ENCODE measurements at places on chromosomes 5 and 9.

GRCh38 chr9:135698236-135698635 is 1.0 kb downstream of the SOHLH1 start:
- no peak for DNase-seq

DNA sequence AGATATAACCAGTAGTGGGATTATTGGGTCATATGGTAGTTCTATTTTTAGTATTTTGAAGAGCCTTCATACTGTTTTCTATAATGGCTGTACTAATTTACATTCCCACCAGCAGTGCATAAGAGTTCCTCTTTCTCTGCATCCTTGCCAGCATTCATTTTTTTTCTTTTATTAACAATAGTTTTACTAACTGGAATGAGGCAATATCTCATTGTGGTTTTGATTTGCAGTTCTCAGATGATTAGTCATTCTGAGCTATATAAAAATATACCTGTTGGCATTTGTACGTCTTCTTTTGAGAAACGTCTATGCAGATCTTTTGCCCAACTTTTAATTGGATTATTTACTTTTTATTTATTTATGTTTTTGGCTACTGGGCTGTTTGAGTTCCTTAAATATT is 1579.3 kb upstream of the CDH6 start:
- no peak for DNase-seq

DNA sequence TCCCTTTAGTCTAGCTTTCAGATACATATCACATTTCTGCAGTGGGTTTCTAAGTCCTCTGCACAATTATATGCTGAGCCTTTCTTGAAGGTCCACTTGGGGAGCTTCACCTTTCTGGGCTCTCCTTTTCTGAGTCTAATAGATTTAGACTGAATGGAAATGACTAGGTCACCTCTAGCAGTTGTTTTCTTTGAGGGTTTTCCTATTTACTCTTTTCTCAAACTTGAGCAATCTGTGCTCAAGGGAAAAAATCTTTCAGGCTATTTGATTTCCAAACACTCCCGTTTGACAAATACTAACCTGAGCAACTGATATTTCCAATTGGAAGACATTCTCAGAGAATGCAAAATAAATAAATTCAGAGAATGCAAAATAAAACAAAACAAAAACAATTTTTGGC is 39.0 kb downstream of the ISOC1 start:
- DNase-seq: no peak

- DNase-seq: no peak
These were observed 35.2 kb downstream of the MTRR start for GRCh38 chr5:7904170-7904569.

GRCh38 chr5:17132444-17133083 is 84.9 kb upstream of the BASP1 start:
- DNase-seq: no peak

GRCh38 chr5:15737871-15738664 is 238.1 kb downstream of the FBXL7 start:
- no peak for DNase-seq

DNA sequence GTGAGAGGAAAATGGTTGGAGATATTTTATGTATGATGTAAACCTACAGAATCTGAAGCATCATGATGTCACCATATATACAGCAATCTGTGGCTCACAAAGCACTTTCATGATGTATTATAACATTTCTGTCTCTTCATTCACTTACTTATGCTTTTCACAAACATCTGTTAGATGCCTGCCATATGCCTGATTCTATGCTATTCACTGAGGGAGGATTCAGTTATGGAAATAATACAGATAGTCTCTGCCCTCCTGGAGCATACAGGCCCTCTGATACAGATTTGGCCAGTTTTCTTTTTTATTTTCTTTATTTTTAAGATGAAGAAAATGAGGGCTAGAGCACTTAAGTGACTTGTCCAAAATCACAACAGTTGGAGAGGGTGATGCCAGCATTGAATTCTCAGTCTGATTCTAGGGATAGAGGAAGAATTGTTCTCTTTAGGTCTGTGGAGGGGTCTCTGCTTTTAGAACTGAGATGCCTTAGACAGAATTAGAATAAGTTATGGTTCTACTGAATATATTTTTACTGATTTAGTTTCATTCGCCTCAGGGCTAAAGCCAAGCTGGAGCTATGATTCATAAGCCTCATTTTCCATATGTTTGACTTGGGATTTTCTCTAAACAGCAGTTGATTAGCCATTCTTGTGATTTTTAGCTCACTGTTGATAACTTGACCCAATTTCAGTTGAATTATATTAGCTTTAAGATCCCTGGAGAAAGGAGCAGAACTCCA is 636.4 kb downstream of the PRELID2 start:
- no peak for DNase-seq

- DNase-seq: no peak
These were observed 7.0 kb downstream of the NSMF start for GRCh38 chr9:137452006-137452760.

GRCh38 chr5:126857472-126858410 is 80.8 kb downstream of the LMNB1 start:
- DNase-seq: no peak

GRCh38 chr5:156835905-156836304 is 14.2 kb upstream of the PPP1R2B start:
- no peak for DNase-seq

DNA sequence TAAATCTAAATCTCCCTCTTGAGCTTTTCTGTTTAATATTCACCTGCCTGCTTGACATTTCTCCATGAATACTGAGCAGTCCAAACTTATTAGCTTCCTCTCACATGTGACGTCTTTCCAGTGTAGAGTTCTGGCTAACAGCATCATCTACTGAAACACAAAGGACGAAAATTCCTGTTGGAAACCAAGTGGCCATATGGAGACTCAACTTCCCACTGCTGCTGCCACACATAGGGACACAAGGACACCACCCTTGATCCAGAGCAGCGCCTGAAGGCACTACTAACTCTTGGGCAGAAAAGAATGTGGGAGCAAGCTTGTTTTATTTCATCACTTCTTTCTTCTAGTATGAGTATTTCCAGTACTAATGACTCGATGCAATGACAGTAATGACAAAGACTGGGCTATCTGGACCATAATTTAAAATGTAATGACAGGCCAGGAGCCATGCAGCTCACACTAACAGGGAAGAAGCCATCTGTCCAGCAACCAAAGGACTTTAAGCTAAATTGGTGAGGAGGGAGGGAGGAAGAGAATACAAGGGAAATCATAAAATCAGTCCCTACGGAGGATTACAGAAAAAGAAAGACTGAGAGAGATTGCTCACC is 19.2 kb downstream of the RNF130 start:
- no peak for DNase-seq

- DNase-seq: no peak
These were observed 85.8 kb downstream of the MRPS27 start for GRCh38 chr5:72234265-72234700.

GRCh38 chr9:110835404-110835803 is 166.8 kb downstream of the MUSK start:
- no peak for DNase-seq

DNA sequence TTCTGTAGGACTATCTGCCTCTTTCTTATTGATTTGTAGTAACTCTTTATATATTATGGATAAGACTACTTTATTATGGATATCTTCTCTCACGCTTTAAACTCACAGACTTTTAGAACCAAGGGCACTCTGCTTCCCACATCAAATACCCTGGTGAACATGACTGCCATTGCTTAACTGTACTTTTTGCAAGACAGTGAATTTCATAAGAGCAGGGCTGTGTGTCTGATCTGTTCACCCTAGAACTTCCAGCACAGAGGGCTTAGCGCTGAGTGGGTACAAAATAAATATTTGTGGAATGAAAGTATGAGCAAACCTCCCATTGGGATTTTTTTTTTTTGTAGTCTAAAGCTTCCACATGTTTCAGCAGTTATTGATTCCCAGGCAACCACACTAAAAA is 84.8 kb downstream of the CFAP77 start:
- no peak for DNase-seq

- DNase-seq: no peak
These were observed 32.1 kb upstream of the CLPTM1L start for GRCh38 chr5:1376981-1377380.

DNA sequence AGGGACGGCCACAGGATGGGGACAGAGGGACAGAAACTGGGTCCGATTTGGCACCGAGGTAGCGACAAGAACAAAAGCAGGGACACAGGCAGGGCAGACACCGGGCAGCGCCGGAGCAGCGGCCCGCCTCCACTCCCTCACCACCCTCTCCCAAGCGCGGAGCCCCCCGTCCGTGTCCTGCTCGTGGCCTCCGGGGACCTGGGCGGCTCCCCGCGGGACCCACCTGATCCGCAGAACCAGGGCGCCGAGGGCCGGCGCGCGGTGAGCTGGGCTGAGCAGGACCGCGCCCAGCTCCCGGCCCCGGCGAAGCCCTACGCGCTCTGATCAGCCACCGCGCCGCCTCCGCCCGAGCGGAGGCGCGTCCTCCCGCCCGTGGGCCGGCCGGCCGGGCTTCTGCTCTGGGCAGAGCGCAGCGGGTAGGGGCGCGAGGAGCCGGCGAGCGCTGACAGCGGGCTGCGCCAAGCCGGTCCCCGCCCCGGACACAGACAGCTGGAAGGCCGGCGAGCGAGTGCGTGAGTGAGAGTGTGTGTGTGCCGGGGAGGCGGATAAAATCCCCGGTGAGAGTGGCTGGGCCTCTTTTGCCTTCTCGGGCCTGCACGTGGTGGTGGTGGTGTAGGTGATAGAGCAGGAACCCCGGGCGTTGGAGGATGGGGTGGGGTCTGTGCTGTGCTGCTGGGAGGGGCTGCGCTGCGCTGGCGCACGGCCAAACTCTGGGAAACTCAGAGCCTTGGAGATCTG is at the start of gene GGTA1:
TSS of gene GGTA1 (minus strand) at position 418 of the 738 bp plus-strand sequence. CDS start 31,922 bp downstream, outside the sequence.
- DNase-seq: no peak

GRCh38 chr9:125659201-125659840 is 47.7 kb downstream of the MAPKAP1 start:
- DNase-seq: no peak

DNA sequence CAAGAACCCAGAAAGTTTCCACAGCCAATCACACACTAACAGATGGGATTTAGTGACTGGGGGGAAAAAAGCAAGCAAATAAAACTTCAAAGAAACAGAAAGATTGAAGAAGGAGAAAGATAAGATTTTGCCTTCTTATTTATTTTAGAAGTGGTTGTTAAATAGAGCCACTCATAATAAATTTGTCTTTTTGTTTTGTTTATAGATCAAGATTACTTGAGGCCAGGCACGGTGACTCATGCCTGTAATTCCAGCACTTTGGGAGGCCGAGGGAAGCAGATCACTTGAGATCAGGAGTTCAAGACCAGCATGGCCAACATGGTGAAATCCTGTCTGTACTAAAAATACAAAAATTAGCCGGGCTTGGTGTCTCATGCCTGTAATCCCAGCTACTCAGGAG is 94.9 kb upstream of the RANBP3L start:
- no peak for DNase-seq

DNA sequence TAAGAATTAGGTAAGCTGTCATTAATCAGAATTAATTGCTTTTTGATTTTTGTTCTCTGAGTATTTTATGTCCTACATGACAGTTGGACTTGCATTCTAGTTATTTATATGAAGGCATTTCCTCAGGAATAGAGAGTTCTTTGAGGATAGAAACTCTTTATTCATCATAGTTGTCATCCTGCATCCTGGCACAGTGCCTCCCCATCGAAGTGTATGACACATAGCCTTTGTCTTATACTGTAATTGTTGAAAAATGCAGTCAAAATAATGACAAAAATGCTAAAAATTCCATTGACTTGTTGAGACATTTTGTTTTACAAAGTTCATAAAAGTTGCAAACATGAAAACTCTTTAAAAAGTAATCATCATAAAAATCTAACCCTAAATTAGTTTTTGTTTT is 36.5 kb downstream of the CFAP95 start:
- DNase-seq: no peak

DNA sequence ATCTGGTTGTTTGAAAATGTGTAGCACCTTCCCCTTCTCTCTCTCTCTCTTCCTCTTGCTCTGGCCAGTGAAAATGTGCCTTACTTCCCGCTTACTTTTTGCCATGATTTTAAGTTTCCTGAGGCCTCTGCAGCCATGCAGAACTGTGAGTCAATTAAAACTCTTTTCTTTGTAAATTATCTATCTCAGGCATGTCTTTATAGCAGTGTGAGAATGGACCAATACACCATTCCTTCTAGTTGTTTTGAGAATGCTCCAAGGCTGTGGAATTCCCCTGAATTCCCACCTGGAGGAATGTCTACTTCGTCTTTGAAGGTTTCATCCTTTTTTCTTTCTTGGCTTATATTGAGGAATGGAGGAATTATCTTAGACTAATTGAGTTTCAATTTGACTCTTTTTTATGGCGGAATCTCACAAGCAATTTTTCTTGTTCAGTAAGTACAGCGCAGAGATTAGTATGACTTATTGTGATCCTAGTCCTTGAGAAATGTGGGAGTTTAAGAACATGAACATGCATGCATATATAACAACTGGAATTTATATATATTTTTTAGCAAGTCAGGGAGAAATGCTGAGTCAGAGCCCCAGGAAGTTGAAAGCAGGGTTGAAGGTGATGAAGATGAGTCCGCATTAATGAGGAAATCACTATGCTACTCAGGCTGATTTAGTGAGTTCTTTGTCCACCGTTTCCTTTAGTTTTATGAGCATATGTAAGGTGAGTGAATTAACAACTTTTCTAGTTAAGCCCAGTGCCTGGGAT is 488.1 kb upstream of the ADAMTS16 start:
- DNase-seq: no peak

GRCh38 chr5:11527652-11528349 is 376.4 kb downstream of the CTNND2 start:
- DNase-seq: no peak

- peak; percentile 43 for DNase-seq
These were observed 59.6 kb downstream of the C9orf152 start for GRCh38 chr9:110148384-110148783.

DNA sequence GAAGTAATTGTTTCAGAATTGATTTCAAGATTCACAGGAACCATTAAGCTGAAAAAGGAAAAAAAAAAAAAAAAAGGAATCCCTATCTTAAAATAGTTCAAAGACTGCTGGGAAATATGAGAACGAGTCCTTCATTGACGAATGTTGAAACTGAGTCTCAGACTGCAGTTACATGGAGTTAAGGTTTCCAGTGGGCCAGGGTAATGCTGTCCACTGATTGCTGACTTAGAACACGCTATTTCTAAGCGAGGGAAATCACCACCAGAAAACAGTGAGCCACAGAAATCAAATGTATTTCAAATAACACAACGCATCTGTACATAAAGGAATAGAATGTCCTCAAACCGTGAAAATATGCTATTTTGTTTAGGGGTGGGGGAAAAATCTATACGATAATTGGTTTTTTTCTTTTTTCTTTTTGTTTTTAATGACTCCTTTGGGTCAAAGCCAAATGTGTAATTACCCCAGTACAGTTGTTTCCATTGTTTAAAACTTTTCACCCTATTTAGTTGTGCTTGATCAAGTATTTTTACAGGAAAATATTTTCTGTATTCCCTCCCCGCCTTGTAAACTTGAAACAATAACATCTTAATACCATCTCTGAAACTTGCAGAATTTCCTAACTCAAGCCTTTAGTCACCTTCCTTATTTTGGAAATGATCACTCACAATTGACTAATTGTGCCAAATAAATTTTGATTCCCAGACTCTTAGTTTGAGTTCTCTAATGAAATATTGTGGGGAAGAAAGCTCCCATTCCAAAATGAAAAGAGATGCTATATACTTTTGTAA is 208.3 kb downstream of the MCTP1 start:
- no peak for DNase-seq
